ENCODE measurements at places on chromosomes 1 and 21.

DNA sequence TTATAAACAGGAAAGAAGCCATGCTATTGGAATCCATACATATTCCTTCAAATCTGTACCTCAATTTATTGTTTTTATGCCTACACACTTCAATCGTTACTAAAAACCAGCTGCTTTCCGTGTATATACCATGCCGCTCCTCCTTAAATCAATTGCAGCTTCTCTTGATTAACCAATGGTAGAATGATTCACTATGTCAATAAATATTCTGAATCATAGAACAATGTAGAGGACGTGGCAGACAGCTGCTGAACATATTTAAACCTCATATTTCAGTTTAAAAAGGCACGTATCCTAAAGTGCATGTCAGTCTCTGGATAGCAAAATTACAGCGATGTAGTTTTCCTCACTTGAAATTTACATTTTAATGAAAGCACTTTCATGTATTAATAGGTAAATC lies 100.4 kb downstream of the MRPL39 start:
- no peak for DNase-seq

DNA sequence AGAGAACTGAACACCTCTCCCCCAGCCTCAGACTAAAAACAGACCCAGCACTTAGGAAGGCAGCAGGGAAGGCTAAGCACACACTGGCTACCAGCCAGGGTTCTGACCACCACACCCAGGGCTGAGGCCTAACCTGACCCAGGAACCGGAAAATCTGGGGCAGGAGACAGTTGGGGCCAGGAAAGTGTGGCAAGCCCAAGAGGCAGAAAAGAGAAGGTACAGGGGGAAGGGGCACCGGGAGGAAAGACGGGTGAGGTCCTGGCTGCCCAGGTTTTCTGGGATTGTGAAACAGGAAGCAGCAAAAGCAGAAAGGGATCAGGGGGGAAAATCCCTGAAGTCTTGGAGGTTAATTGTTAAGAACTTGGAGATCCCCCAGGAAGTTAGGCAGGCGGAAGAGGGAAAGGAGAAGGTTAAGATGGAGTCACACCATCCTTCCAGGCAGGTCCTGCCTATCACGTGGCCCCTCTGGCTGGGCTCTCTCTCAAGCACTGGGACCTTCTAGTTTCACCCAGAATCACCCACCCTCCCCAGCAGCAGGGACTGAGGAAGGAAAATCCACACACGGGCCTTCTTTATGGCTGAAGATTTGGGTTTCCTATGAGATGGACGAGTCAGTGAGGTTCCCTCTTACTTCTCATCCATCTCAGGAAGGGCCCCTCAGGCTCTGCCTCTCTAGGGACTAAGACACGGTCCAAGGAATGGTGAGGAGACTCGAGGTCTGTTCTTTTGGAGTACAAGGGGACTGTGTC lies 2.6 kb downstream of the HDGF start:
- no peak for DNase-seq

DNA sequence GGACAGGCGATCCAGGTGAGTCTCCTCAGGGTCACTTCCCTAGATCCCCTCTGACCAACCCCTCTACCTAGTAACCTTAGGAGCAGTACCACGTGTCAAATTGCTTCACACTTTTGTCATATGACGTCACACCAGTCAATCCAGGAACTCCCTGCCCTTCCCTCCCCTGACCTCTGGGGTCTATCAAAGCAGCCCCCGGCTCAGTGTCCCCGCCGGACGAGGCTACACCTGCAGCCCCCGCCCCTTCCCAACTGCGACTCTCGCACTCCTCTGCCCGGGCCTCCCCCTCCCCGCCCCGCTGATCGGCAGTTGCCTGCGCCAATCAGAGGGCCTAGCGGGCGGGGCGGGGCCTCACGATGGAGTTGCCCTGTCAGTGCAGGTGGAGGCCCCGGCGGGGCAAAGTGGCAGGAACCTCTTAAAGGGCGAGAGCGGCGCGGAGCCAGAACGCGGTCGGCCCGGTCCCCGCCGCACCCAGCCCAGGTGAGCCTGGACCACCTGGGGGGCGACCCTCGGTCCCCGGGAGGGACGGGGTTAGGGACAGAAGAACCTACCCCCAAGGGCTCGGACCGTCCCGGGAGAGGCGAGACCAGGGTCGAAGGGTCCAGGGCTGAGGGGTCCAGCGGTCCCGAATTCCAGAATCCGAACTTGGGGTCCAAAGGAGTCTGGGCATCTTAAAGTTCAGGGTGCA lies 27.5 kb upstream of the EPB41 start:
- DNase-seq = peak; percentile 88

- DNase-seq = no peak
These were observed 1.4 kb downstream of the ATP5PO start for GRCh38 chr21:33914188-33914587.

DNA sequence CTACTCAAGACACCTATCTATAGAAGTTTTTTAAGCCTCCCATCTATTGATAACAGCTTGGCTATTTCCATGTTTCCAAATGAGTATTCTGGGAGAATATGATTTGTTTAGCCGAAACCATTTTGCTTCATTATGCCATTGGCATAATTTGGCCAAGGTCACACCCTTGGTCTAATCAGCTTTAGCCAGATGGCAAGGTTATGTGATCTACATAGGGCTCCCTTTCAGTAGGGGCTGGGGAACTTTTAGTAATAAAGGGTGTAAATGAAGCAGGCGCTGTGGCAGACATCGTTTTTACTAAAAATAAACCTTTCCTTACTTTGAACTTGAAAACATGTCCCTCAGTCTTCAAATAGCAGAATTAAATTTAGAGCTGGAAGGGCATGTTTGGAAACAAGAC lies 3.0 kb upstream of the PDC start:
- no peak for DNase-seq

DNA sequence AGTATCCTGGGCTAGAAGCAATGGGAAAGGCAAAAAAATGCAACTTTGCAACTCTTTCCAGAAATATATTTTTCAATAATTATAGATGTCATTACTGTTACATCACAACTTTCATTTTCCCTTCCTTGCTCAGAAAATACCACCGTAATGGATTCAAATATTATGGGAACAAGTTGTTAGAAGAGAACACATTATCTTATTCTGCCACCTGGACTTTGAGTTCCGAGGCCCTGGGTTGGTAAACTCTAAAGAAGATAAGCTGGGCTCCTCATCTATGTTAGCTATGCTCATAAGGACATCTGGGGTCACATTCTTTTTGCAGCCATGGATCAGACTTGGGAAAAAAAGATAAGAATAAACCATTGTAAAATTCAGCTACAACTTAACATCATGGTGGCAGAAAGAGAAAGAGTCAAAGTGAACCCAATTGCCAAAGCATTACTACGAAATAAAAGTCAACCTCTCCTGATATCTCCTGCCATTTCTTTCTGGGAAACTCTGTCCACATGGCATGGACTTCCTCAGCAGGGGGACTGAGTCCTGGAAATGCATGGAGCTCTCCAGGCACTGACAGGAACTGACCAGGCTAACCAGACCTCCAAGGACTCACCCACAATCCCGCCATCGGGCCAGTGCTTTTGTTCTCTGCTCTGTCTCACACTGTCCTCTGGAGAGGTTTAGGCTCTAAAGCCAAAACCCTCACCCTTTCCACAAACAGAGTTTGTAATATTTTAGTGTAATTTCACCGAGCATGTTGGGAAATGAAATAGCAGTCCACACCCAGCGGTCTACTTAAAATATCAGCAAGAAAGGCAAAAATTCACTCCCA lies 499.1 kb upstream of the RUNX1 start:
- DNase-seq = no peak

GRCh38 chr1:91712981-91713841 lies 172.7 kb downstream of the TGFBR3 start:
- DNase-seq = no peak

DNA sequence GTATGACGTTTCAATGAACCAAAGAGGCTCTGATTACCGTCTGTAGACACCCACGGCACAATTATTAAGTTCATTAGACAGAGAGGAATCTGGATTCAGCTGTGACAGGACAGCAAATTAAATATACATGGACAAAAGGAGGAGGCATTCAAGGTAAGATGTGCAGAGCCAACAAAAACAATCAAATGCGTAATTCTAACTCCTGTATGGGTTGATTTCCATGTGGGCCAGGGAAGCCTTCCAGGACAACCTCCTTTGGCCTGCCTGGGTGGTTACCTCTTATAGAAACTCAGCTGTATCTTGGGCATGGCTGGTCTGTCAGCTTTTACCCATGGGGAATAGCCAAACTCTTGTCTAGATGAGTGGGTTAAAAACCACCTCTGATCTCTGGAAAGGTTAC lies 43.8 kb downstream of the CCN1 start:
- no peak for DNase-seq

- DNase-seq = no peak
These were observed 35.4 kb upstream of the CITED4 start for GRCh38 chr1:40897513-40897912.

- DNase-seq = peak; percentile 77
These were observed 5.5 kb upstream of the PRKCZ start for GRCh38 chr1:2044510-2045319.

- no peak for DNase-seq
These were observed 38.0 kb downstream of the PTPN14 start for GRCh38 chr1:214513394-214513793.

GRCh38 chr1:201456499-201457309 lies 12.3 kb downstream of the PHLDA3 start:
- DNase-seq = no peak

DNA sequence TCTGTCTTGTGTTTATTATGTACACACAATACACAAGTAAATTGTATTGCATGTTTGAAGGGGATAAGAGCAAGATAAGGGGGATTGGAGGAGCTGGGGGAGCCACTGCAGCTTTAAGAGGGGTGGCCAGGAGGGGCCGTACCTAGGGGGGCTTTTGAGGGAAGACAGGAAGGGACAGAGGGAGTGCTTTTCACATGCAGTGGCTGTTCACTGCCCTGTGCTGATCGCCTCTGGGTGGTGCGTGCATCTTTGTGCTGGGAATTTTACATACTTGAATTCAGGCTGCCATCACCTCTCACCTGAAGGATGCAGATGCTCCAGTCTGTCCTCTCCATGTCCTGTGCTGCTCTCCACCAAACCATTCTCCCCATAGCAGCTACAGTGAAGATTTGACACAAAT lies 179.5 kb downstream of the PTPRU start:
- DNase-seq = no peak

DNA sequence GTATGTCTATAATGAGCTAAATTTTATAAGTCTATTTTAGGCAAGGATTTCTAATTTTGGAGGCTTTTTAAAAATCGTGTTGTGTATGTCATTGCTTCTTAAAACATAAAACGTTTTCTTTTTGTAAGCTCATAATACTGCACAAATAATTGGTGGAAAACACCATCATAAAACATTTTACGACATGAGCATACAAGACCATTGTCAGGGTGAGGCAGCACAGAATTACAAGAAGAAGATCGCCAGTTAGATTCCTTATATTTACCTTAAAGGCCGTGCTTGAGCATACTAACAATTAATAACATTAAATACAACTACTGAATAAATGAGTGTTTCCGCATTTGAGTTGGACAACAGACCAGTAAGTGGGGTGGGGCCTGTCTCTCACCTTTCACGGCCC lies 19.1 kb upstream of the LMX1A start:
- no peak for DNase-seq

DNA sequence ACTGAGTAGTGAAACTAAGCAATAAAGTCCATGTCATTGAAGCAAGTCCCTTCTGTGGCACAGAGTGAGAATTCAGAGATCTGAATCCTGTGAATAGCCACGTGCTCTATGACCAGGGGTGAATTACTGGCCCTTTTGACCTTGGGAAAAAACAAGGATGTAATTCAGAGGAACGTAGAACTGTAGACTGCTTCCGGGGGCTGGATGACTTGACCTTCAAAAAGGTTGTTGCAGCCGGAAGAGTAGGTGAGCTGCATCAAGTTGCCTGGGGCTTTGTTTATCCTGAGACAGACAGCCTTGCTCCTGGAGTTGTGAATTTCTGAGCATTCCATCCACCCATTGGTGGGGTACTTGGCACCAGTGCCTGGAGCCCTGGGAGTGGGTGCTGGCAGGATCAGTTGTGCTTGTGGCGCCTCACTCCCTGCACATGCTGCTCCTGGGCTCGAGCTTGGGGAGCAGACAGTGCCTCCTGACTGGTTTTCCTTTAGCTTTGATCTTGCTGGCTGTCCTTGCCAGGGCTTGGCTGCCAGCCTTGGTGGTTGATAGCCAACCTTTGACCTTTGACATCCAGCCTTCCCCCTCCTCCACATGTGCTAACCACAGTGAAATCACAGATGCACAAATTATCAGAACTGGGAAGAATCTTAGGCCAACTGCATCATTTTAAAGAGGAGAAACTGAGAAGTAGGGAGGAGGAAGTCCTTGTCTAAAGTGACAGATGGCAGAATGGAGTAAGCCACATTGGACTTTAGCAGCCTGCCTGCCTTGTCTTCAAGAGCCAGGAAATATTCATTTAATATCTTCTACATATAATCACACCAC lies 16.2 kb upstream of the MYOG start:
- DNase-seq = no peak

DNA sequence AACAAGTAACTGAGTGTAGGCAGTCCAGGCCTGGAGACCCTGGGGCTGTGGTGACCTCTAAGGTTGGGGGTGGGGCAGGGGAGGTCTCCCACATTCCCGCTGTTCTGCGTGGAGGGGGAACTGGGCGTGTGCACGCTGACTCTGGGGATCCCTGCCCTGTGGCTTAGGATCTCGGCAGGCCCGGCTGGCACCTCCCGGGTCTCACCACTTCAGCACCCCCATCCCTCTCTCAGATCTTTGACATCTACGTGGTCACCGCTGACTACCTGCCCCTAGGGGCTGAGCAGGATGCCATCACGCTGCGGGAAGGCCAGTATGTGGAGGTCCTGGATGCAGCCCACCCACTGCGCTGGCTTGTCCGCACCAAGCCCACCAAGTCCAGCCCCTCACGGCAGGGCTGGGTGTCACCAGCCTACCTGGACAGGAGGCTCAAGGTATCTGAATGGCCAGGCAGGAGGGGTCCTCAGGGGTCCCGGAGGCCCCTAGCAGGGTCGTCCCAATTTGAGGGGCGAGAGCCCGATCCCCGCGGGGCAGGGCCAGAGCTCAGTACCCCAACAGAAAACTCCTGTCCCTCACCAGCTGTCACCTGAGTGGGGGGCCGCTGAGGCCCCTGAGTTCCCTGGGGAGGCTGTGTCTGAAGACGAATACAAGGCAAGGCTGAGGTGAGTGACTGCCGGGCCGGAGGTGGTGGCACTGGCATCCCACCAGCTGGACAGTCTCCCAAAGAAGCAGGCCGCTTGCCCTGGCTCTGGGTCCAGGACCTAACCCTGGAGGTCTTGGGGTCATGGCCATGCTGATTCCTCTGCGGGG lies 68.7 kb downstream of the TRIM11 start:
- DNase-seq = no peak

DNA sequence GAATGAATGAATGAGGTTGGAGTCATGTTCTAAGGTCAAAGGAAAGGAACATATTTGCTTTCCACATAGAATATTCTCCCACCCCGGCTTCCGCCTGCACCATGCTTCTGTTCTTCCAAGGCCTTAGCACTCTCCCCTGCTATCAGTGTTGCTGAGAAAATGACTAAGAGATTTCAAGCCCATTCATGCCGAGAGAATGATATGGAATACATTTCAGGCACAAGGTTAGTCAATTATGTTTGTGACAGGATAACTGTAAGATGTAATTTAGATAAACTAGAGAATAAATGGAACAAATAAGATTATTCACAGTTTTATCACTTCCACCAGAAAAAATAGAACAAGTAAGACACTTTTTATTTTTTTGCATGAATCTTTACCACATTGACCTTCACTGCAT lies 122.6 kb downstream of the PLD5 start:
- no peak for DNase-seq
